ENCODE measurements at places on chromosomes 6 and 20.

GRCh38 chr20:1287306-1287705, 21.2 kb downstream of the SNPH start:
- DNase-seq: no peak

- DNase-seq: no peak
Measured at GRCh38 chr6:111439171-111439570, 43.8 kb downstream of the REV3L start.

- peak; percentile 67 for DNase-seq
Measured at GRCh38 chr20:56359212-56360132, 698 bp downstream of the FAM210B start.

DNA sequence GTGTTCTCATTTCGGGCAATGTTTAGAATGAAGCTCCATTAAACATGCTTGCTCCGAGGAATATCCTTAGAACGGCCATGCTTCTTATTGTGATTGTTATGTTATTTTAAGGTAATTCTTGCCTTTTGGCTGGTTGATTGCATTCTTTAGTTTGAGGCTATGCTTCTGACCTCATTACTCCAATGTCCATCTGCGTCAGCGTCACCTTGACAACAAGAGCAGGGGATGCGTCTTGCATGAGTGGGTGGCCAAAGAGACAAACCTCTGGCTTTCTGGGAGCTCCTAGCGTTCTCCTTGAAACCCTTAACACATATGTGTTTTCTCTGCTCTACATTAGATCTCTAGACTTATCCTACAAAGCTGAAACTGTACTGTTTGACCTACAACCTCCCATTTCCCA, 184.3 kb downstream of the THBS2 start:
- DNase-seq: no peak

- peak; percentile 15 for DNase-seq
Measured at GRCh38 chr6:53294095-53294494, 54.7 kb downstream of the ELOVL5 start.

- DNase-seq: peak; percentile 70
Measured at GRCh38 chr6:108755257-108756240, 92.7 kb upstream of the ARMC2 start.

GRCh38 chr20:64114356-64114971, 7.1 kb upstream of the NPBWR2 start:
- no peak for DNase-seq

GRCh38 chr20:38870733-38871559, 55.3 kb upstream of the FAM83D start:
- DNase-seq: peak; percentile 17

DNA sequence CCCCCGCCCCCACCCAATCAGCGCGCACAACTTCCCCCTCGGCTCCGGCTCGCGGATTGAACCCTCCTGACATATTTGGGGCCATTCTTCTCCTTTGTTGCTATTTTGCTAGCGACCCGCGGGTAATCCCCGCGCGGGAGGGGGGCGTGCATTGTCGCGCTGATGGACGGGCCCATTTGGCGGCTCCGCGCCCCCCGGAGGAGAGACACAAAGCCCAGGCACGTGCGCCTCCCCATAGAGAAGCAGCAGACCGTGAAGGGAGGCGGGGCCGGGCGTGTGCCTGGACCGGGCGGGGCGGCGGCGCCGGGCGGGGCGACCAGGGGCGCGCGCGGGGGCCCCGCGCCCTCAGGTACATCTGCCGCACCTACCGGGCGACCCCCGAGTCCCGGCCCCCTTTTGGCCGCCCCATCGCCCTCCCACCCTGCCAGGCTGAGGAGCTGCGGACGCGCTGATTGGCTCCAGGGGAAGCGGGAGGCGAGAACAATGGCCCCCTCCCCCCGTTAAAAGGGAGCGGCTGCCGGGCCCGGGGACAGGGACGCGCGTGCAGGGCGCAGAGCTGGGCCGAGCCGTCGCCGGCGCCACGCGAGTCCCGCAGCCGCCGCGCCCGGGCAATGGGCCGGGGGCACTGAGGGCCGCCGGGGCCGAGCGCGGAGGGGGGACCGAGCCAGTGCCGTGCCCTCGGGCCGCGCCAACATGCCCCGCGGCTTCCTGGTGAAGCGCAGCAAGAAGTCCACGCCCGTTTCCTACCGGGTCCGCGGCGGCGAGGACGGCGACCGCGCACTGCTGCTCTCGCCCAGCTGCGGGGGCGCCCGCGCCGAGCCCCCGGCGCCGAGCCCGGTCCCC, at the start of gene INSM1:
Gene INSM1 (plus strand): TSS at position 530 of the 843 bp plus-strand sequence. CDS start 164 bp downstream, at position 694.
- no peak for DNase-seq
